ENCODE measurements at places on chromosomes 12 and 14.

DNA sequence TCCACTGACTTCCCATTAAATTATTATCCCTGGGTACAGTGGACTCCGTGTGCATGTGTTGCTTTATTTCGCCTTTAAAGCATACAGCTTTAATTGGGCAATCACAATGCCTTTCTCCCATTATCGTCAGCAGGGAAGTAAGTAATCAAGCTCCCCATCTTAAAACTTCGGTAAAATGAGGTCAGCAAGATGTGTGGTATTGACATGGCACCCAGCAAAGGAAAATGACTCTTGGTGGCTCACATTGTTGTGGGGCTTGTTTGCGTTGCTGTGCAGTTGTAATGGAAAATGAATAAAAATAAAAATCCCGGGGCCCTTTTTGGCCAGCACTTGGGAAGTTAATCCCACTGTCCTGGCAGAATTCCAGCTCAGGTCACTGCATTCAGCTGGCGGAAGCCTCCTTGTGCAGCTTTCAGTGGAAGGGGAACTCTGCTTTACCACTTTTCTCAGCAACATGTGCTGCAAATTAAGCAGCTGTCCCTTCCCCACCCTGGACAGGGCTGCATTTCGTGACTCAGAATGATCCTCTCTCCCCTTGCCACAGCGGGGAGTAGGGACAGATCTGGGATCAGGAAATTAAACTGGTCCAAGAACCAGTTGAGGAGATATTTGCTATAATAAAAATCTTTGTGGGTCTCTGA lies 13.9 kb upstream of the ATP2A2 start:
- peak; percentile 94 for DNase-seq

DNA sequence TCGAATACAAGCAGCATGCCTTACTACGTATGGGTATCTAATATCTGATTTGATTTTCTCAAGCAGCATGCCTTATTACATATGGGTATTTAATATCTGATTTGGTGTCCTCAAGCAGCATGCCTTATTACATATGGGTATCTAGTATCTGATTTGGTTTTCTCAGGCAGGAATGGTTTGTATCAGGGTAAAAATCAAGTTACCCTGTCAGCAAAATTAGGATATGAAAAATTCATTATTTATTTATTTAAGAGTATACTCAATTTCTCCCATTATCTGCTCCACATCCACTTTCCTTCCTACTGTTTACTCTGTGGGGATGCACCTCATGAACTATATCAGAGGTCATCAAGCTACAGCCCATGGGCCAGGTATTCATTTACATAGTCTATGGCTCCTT lies 21.9 kb downstream of the ZNF891 start:
- DNase-seq: no peak

GRCh38 chr14:75315144-75315543 lies 36.5 kb downstream of the FOS start:
- DNase-seq: peak; percentile 35

- no peak for DNase-seq
Measured at GRCh38 chr12:6047249-6048237, 76.9 kb downstream of the VWF start.

- no peak for DNase-seq
Measured at GRCh38 chr12:111227476-111228420, 141.1 kb downstream of the PHETA1 start.
